Suppressor macrophage treated with lipopolysaccharide for 1 hour (primary cell): ENCODE measurements at places on chromosomes 1 and 21.

- no peak for DNase-seq
Observed at GRCh38 chr1:11227106-11228077, 35.0 kb downstream of the MTOR start.

DNA sequence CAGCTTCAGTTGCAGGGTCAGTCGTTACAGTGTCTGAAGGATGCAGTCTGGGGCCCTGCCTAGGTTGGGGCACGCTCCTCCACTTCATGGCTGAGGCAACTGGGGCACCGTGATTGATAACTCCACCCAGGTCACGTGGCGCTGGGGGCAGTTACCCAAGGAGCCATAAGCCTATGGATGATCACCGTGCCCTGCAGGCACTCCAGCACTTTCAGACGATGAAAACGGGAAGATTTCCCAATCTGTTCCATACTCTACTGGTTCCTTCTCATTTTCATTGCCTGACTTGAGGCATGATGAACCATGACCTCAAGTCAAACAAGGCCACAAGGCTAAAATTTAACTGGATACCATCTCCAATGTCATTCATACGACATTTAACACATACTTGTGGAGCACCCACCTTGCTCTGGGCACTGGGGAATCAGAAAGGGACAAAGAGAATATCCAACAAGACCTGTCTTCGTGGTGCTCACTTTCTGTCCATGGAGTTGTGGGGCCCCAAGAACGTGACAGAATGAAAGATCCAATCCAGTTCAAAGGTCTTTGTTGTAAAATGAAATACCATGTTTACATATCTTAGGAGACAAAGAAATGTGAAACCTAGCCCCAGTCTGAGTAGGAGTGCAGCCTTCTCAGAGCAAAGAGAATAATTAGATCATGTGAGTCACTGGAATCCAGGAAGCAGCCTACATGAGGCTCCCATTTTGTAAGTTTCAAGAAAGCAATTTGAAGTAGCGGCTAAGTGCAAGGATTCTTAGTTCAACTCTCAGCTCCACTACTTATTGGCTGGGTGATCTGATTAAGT, 39.4 kb upstream of the SPOCD1 start:
- DNase-seq, result peak; percentile 50

GRCh38 chr1:218164930-218165700, 120.0 kb upstream of the RRP15 start:
- peak; percentile 19 for DNase-seq

- peak; percentile 72 for DNase-seq
Observed at GRCh38 chr1:178501705-178502329, 5.1 kb upstream of the CLEC20A start.

DNA sequence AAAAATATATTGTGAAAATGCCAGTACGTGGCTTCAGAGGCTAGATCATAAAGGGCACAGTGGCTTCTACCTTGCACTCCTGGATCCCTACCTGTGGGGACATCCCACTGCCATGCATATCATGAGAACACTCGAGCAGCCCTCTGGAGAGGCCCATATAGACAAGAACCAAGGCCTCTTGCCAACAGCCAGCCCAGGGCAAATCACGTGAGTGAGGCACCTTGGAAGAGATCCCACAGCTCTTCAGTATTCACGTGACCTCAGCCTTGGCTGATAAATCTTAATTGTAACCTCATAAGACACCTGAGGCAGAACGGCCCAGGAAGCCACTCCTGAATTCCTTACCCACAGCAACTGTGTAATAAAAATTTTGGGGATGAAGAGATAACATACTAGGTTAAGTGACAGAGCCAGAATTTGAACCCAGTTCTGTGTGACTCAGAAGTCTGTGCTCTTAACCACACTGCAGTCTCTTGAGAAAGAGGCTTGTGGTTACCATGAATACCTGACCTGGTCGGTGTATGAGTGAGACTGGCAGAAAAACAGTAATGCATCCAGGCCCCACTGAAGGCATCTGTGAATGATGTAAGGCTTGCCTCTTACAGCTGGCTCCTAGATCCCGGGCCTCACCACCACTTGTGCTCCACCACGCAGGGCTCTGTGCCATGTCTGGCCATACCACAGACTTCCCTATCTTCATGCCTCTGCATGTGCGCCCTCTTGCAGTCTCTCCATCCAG, 6.9 kb upstream of the A3GALT2 start:
- DNase-seq, result peak; percentile 27

- peak; percentile 54 for DNase-seq
Observed at GRCh38 chr1:248786156-248786555, 30.6 kb upstream of the LYPD8 start.

DNA sequence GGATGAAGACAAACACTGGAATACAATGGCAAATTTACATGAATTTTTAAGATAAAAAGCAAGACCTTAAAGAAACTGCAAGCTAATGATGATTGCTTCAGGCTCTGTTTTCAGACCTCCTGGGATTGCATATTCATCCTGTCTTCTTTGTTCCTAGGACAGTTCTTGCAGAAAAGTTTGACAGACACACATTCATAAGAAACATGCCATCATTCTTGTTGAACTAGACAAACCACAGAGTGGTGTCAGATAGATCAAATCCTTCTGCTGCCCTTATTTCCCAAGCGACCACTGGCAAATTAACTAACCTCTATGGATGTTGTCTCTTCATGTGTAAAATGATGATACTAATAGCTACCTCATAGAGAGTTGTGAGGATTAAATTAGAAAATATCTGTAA, 181.3 kb downstream of the KCTD3 start:
- DNase-seq, result no peak

GRCh38 chr1:118223426-118223825, 38.4 kb upstream of the SPAG17 start:
- no peak for DNase-seq

- DNase-seq, result no peak
Observed at GRCh38 chr1:116585886-116586285, 15.1 kb upstream of the CD58 start.

DNA sequence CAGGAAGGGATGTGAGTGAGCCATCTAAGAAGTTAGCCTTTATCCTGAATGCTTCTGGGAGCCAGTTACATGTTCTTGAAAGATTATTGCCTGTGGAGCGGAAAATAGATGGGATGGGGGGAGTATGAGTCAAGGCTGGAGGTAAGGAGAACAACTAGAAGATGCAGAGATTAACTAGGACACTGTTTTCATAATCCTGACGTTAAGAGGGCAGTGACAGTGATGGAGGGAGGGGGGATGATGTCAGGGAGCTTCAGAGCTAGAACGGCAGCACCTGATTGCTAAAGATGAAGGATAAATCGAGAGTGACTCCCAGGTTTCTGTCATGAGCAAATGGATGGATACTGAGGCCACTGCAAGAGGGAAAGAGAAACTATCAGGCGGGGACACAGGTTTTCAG, 10.0 kb upstream of the RCSD1 start:
- no peak for DNase-seq

GRCh38 chr1:2413495-2414296, 1.3 kb upstream of the PEX10 start:
- DNase-seq, result no peak

DNA sequence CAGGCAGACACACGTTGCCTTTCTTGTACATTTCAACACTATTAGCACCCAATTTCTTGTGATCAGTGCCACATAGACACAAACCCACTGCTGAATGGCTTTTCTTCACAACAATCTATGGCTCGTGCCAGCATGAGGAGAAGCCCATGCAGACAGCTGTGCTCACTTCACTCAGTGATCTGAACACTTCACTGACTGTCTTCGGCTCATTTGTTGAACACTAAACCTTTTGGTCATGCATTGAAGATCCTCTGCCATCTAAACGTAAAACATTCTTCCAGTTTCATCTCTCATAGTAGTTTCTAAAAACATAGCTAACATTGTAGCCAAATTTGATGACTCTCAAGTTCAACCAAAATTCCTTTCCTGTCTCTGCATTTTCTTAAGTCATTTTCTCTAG, 331.0 kb upstream of the ZP4 start:
- no peak for DNase-seq

DNA sequence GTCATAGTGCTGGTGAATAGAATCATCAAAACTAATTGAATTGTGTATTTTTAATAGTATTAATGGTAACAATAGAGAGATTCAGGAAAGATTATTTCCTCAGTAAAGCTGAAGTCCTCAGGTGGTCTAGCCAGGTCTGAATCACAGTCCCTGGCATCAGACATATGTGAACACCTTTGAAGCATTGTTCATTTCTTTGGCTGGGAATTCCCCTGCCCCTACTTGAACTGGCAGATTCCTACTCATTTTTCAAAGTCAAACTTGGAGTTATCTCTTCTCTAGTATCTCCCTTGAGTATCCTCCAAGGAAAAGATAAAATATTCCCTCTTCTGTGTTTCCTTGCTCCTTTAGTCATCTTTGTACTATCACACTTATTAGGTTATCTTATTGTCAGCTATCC, 759.8 kb downstream of the ADGRL2 start:
- DNase-seq, result no peak

GRCh38 chr1:51592711-51593110, 24.2 kb upstream of the OSBPL9 start:
- DNase-seq, result no peak

DNA sequence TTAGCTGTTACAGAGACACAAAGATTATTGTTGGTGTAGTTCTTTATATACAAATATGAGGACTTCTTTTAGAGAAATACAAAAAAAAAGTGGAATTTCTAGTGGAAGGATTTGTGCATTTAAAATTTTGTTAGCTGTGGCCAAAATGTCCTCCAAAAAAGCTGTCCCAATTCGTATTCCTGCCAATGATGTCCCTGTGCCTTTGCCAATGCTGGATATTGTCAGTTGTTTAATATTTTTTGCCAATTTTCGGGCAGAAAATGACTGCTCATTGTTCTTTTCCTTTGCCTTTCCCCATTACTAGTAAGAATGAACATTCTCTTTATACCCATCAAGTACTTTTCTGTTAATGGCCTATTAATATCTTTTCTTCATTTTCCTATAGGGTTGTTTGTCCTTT, 110.0 kb upstream of the HOOK1 start:
- DNase-seq, result no peak

- DNase-seq, result no peak
Observed at GRCh38 chr21:35390013-35390776, 341.1 kb upstream of the RUNX1 start.

DNA sequence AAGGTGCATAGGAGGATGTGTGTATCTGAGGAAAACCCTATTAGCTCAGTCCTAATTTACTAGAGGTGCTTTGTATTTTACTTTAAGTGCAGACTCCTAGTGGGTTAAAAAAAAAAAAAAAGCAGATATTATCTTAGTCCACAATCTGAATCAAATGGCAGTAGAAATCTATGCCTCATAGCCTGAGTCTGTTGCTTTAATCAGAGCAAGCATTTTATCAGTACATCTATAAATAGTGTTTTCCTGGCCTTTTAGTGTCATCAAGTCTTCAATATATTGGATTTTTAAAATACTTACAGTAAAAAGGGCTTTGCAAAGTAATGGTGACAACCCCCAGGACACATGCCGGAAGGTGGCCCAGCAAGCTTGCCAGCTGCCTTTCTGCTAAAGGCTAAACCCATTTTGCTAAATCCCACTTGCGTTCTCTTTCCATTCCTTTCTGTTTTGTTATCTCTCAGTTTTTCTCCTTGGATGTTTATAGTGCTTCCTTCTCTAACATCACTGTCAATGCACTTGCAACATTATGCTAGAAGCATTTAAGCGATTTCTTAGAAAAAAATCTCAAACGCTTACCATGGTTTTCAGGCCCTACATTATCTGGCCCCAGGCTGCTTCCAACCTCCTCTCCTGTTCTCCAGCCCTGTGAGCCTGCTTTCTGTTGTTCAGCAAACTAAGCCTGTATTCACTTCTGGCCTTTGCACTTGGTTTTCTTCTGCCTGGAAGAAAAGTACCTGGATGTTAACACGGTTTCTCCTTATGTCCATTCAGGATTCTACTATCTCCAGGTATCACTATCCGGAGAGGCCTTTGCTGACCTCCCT, 206.3 kb downstream of the PDE4B start:
- no peak for DNase-seq

GRCh38 chr1:110237386-110238152, 27.5 kb downstream of the KCNC4 start:
- peak; percentile 70 for DNase-seq

DNA sequence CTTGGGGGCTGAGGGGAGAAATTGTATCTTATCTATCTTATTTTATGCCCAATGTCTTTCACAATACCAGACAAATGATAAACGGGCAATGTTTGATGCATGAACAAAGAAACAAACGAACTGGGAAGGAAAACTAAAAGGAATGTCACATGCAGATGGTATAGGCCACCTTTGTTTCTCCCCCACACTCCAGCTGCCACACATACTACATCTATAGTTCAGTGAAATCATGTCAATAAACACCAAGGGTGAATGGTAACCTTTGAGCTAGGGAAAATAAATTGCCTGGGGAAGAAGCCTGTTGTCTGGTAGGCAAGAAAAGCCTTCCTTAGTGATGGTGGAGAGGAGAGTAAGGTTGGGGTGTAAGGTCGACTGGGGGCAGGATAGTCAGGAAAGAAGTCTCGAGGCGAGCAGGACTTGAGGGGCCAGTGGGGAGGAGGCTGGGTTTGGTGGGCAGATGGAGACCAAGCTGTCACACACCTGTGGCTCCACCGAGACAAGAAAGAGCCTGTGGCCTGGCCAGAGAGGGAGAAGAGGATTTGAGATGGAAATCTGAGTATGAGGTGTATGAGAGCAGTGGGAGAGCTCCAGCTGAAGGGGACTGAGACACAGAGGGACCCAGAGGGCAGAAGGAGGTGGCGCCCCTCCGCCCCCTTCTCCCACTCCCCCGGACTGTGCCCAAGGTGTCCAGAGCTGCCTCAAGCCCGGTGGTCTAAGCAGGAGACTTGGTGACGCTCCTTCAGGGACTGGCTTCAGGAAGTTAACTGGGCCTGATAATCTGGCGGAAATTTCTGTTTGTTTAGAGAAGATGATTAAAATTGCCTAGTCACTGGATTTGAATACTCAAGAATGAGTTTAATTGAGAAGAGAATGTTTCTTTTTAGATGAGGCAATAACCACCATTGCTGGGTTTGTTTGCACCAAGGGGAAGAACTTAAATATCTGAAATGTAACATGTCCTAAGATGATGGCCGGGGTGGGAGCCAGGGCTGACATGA, 37.3 kb downstream of the ATF3 start:
- DNase-seq, result no peak

GRCh38 chr1:82695443-82695842, 894.7 kb downstream of the ADGRL2 start:
- no peak for DNase-seq

DNA sequence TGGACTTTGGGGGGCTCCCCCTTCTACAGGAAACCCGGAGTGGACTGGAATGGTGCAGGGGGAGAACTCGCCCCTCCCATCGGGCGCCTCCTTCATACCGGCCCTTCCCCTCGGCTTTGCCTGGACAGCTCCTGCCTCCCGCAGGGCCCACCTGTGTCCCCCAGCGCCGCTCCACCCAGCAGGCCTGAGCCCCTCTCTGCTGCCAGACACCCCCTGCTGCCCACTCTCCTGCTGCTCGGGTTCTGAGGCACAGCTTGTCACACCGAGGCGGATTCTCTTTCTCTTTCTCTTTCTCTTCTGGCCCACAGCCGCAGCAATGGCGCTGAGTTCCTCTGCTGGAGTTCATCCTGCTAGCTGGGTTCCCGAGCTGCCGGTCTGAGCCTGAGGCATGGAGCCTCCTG, at the start of gene TNFRSF14:
Gene TNFRSF14 (plus strand): TSS at position 95 of the 401 bp plus-strand sequence. CDS start 294 bp downstream, at position 389.
- DNase-seq, result peak; percentile 80

DNA sequence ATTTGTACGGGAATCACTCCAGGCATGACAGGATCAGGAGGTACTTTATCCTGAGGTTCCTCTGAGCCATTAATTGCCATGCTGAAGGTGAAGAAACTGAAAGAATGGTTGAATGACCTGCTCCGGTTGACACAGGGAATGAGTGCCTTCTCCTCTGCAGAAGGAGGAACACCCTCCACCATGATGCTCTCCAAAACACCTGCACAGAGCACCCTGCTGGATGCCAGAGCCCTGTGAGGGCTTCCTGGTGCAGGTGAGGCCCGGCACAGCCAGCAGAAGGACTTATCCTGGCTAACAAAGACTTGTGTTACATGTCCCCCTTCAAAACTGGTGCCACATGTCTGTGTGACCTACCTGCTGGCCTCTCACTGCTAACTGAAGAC, 14.3 kb upstream of the LBR start:
- no peak for DNase-seq
